AG09309 (cell line): ENCODE measurements at places on chromosomes 1 and 21.

- peak; percentile 68 for DNase-seq
Observed at GRCh38 chr21:41768437-41769042, 1.7 kb upstream of the RIPK4 start.

GRCh38 chr1:174266991-174267612, 107.8 kb downstream of the RABGAP1L start:
- no peak for DNase-seq

- DNase-seq: no peak
Observed at GRCh38 chr1:17113963-17114362, 5.3 kb downstream of the PADI2 start.

GRCh38 chr21:41779659-41780058, 12.8 kb upstream of the RIPK4 start:
- DNase-seq: no peak
